ENCODE measurements at places on chromosomes 4 and X.

DNA sequence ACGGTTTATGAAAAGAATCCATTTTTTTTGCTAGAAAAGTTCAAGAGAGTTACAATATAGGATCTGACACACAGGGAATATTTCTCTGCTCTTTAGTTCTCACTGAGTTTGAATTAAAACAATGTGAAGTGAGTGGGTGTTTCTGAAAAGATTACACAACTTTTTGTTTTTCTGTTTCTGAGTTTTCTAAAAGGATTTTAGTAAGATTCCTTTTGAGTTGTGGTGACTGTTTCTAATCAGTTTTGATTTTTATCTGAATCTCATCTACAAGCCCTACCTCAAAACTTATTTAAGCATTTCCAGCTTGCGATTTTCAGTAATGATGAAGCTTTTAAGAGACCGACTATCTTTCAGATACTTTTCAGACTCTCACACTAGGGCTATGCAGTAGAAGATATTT, 141.7 kb downstream of the GPAT3 start:
- DNase-seq: no peak

DNA sequence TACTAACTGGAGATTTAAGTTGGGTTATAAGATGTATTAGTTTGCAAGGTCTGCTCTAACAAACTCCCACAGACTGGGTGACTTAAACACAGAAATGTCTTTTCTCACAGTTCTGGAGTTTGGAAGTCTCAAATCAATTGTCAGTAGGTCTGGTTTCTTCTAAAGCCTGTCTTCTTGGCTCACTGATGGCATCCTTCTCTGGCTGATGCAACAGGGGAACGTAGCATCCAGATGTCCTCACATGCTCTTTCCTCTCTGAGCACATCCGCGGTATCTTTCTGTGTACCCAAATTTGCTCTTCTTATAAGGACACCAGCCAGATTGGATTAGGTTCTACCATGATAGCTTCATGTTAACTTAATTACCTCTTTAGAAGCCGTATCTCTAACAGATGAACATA, 63.2 kb upstream of the BMP3 start:
- DNase-seq: no peak

DNA sequence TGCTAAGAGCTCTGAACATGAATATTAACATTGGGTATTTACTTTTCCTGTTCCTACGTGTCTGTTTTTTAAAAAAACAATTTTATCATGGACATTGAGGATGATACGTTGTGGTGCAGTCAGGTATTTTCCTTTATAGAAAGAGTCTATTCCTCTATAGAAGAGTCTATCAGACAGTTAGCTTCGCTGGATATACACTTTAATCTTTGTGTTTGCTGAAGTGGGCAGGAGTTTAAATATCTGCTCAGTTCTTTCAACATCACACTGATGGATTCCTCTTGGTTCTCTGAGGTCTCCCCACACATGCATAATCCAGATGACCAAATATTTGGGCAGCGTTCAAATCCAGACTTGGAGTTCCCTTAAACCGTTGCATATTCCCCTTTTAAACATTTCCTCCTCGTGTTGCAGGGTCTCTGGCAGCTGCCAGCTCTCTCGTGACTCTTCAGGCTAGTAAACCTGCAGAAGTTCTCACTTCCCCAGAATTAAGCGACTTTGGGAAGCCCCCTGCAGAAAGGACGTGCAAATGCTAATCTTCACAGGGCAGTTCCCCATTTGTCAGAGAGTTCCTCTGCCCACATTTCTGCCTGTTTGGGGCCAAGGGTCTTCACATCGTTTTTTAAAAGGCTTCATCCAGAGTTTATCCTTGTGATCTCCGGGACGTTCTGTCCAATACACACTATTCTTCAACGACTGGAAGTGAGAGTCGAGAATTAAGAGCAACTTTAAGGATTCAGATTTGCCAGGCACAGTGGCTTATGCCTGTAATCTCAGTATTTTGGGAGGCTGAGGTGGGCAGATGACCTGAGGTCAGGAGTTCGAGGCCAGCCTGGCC, 20.5 kb upstream of the DHRSX start:
- no peak for DNase-seq

DNA sequence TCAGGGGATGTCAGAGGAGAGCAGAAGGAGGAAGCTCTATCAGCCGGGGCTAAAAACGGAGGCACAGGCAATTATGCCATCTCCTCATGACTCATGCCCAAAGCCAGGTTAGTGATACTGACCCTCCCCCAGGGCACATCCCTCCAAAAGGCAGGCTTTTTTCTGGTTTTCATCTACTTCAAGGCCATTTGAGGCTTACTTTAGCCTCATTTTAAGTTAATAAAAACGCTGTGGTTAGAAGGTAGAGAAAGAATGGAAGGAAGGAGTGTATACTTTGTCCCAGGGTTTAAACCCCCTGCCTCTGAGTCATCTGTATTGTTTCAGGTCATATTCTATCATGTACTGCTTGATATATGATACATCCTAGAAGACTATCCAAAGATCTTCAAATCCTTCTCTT, 89.7 kb upstream of the NDP start:
- no peak for DNase-seq

GRCh38 chrX:70132224-70132623, 1.0 kb upstream of the IGBP1 start:
- DNase-seq: no peak

Measured in kidney (tissue), 22 donors.